ENCODE measurements at places on chromosomes 4 and X.
A peak's percentile ranks its signal among the peaks of the same experiment; 100 is the strongest.

- DNase-seq = no peak
These were observed 45.6 kb downstream of the SEL1L3 start for GRCh38 chr4:25817059-25817681.

- DNase-seq = peak; percentile 4
These were observed 11.3 kb upstream of the PLAC1 start for GRCh38 chrX:134669378-134670098.

- DNase-seq = no peak
These were observed 404.6 kb upstream of the PITX2 start for GRCh38 chr4:111027526-111027925.

GRCh38 chrX:45063319-45064095, 137.2 kb downstream of the DIPK2B start:
- DNase-seq = no peak

DNA sequence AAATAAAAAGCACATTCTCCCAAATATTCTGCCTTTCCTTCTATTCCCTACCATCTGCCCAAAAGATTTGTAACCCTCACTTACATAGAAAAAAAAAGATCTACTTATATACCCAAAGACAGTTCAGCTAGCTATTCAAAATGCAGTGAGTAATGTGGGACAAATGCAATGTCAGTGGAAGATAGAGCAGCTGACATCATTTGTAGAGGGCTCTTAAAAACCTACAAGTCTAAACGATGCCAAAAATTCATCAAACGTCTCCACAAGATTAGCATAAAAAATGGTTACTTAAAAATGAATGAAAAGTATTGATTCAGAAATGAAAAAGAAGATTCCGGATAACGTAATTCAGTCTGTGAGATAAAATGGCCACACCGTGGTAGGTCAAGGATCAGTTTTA, 96.5 kb downstream of the ASB9 start:
- no peak for DNase-seq

GRCh38 chr4:162770761-162771490, 395.8 kb downstream of the NAF1 start:
- no peak for DNase-seq

GRCh38 chr4:53804719-53805118, 213.4 kb upstream of the LNX1 start:
- peak; percentile 52 for DNase-seq

DNA sequence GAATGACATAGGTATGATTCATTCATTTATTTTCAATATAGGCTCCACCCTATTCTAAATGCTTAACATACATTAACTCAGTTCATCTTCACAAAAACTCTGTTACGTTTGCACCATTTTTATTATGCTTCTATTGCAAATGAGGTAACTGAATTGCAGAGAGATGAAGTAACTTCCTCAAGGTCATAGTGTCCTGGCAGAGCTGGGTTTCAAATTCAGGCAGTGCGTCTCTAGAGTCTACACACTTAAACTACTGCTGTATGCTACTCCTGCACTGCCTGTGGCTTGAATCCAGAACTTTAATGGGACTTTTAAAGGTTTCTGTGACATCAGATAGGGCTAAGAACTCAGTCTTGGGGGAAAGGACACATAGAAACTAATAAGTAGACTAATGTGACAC, 413.4 kb downstream of the UBE2NL start:
- no peak for DNase-seq

GRCh38 chrX:153945956-153946943, 1.8 kb upstream of the RENBP start:
- no peak for DNase-seq

GRCh38 chr4:80459918-80460473, 124.5 kb downstream of the CFAP299 start:
- DNase-seq = no peak

- peak; percentile 37 for DNase-seq
These were observed 911.2 kb downstream of the FSTL5 start for GRCh38 chr4:161252520-161253141.

- no peak for DNase-seq
These were observed 181.2 kb downstream of the ARHGAP10 start for GRCh38 chr4:147913137-147913536.

DNA sequence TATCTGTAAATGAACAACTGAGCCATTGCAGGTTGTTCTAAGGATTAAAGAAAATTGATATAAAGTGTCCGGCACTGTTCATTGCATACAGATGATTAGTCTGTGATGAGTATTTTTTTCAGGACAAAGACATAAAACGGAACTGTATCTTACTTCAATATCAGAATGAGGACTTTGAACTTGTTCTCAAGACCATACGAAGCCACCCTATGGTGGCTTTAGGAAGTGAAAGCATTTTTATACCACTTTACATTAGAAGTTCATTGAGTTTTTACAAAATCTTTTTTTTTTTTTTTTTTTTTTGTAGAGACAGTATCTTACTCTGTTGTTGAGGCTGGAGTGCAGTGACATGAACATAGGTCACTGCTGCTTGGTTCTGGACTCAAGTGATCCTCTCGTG, 45.2 kb upstream of the TRIM2 start:
- no peak for DNase-seq

DNA sequence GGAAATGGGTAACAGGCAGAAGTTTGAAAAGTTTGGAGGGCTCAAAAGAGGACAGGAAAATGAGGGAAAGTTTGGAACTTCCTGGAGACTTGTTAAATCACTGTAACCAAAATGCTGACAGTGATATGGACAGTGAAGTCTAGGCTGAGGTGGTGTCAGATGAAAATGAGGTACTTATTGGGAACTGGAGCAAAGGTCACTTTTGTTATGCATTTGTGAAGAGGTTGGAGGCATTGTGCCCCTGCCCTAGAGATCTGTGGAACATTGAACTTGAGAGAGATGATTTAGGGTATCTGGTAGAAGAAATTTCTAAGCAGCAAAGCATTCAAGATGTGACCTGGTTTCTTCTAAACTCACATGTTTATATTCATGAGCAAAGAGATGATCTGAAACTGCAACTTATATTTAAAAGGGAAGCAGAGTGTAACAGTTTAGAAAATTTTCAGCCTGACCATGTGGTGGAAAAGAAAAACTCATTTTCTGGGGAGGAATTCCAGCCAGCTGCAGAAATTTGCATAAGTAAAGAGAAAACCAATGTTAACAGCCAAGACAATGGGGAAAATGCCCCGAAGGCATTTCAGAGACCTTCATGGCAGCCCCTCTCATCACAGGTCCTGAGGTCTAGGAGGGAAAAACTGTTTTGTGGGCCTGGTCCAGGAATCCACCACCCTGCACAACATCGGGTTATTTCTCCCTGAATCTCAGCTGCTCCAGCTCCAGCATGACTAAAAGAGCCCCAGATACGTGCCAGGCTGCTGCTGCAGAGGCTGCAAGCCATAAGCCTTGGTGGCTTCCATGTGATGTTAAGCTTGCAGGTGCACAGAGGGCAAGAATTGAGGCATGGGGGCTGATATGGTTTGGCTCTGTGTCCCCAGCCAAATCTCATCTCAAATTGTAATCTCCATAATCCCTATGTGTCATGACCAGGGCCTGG, 632.5 kb upstream of the GNPDA2 start:
- no peak for DNase-seq

- no peak for DNase-seq
These were observed 31.1 kb downstream of the NSD2 start for GRCh38 chr4:1902243-1902642.

DNA sequence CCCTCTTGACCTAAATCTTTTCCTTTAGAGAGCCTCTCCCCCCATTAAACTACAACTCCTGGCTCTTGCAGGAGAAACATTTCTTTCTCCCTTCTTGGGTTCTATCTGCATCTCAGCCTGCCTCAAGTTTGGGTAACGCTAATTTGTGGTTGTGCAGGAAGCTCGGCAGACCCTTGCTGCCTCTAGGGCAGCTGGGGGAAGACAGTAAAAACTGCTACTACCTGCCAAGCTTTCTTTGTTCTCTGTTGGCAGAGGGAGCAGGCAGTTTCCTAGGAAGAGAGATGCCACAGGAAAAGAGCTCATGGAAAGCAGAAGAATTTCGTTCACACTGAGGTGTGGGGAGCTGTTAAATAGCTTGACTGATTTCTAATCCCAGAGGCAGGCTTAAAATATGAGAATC, 555.6 kb upstream of the IGFBP7 start:
- no peak for DNase-seq

DNA sequence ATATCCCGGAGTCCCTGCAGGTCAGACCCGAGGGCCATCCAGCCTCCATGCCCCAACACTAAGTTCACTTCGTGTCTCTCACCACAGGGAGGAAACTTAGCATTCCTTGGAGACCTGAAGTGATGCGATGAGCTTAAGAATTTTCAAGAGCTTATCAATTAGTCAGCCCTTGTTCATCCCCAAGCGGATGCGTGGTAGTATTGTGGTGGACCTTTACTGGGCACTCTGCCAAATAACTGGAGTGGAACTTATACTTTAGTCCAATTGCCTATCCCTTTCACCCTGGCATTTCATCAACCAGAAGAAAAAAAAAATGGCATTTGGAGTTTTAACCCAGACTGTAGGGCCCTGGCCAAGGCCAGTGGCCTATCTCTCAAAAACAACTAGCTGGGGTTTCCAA, 137.1 kb downstream of the RELL1 start:
- DNase-seq = no peak

DNA sequence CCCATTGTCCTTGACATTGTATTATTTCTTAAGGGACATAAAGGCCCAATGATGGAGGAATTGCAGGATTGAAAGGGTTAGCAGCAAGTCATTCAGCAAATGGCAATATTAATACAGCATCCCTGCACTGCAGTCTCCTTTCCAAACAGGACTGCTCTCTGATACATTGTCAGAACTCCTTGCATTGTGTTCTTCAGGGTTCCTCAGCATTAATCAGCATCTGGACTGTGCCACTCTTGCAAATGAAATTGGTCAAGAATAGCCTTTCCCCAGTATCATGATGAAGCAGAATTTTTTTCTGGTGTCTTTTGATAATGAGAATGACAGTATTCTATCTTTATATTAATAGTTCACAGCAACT, 272.6 kb upstream of the HAND2 start:
- DNase-seq = no peak

GRCh38 chr4:155342142-155342541, 34.6 kb downstream of the MAP9 start:
- DNase-seq = no peak

- DNase-seq = no peak
These were observed 512.8 kb downstream of the ANKRD50 start for GRCh38 chr4:124199755-124200154.

DNA sequence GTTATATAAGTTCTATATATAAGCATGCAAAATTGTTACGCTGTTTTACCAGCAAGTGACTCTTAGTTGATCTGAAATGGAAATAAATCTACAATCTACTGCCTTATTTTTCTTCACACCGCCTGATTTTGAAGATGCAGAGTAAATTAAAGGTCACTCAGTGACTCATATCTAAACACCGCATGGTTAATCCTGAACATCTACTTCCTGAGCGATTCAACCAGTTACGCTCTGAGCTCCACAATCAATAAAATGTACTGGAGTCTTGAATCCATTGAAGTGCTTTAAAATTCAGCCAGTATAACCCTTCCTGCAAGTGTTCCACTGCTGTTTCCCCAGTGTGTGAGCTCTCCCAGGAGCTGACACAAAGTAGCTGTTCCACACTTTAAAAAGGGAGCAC, 192.8 kb downstream of the SLC7A11 start:
- DNase-seq = no peak

DNA sequence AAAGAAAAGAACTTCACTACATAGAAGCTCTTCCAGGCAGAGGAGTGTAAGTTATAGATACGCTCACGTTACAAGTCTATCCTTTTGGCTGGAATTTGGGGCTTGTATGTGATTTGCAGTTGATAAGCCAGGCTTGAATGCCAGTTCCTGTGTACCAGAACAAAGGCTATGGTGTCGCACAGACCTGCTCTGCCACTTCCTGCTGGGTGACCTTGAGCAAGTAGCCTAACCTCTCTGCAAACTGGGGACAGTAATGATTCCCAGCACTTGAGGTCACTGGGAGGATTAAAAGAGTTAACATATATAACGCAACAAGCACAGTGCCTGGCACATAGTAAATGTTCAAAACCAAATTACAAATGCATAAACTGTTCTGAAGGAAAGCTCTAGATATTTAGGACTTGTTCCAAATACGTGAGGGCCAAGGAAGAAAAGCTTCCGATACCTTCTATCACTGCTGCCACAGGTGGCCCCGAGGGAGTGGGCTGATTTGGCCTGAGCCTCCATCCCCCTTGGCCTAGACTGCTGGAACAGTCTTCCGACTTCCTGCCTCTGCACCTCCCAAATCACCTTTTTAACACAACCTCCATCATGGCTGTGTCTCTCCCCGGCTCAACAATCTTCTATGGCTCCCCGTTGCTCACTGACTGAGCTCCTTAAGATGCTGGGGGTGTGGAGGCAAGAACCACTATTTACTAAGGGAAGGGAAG, 1.3 kb upstream of the SOWAHD start:
- DNase-seq = no peak

Data from iPS-NIHi11 (cell line).